Colonic mucosa (tissue), 4 donors: ENCODE measurements at places on chromosomes 13 and 19.

GRCh38 chr19:17515408-17516149 is 4.1 kb downstream of the PGLS start:
- no peak for DNase-seq

DNA sequence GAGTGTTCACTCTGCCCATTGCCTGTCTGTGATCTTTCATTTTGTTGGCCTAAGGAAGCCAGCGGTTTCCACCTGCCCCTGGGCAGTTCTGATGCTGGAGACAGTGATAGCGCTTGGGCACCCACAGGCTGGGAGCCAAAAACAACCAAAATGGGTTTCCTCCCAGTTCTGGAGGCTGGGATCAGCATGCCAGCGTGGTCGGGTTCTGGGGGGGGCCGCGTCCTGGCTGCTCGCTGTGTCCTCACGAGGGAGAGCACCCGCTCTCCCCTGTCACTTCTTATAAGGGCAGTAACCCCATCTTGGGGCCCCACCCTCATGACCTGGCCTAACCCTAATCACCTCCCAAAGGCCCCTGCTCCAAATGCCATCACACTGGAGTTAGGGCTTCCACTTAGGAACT is 67.9 kb downstream of the RAB20 start:
- DNase-seq = no peak

GRCh38 chr13:73610799-73611592 is 523.2 kb downstream of the KLF12 start:
- DNase-seq = no peak

GRCh38 chr19:4066176-4066606 is 508 bp downstream of the ZBTB7A start:
- peak; percentile 71 for DNase-seq

DNA sequence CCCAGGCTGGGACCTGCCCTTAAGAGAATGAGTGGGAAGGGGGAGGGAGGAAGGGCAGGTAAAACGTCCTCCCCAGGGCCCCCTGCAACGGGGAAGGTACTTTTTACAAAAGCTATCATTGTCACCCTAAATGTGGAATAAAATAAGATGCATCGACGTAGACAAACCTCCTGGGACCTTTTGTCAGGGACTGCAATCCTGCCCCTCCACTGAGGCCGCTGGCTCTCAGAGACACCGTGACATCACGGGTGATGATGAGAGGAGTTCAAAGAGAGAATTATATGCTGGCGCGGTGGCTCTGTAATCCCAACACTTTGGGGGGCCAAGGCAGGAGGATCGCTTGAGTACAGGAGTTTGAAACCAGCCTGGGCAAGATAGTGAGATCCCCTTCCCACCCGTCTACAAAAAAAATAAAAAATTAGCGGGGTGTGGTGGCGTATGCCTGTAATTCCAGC is 1.8 kb upstream of the MYBPC2 start:
- no peak for DNase-seq

GRCh38 chr19:12995596-12996405 is 526 bp downstream of the NFIX start:
- DNase-seq = peak; percentile 59

- DNase-seq = no peak
These were observed 771.3 kb upstream of the ARGLU1 start for GRCh38 chr13:107339209-107339608.

DNA sequence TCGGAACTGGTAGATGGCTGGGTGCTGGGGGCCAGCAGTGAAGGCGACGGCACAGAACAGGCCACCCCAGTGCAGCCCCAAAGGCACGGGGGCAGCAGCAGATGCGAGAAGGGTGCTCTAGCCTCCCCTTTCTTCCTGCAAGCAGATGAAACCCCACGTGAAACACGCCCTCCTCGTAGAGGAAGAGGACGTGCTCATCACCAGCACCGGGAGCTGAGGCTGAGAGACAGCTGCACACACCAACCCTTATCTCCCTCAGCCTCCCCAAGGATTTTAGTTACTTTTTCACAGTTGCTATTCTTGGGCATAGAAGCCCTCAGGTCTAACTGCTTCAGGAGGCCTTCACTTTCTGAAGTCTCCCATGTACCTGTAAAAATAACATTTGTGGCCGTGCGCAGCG is 11.9 kb downstream of the ZNF787 start:
- no peak for DNase-seq

DNA sequence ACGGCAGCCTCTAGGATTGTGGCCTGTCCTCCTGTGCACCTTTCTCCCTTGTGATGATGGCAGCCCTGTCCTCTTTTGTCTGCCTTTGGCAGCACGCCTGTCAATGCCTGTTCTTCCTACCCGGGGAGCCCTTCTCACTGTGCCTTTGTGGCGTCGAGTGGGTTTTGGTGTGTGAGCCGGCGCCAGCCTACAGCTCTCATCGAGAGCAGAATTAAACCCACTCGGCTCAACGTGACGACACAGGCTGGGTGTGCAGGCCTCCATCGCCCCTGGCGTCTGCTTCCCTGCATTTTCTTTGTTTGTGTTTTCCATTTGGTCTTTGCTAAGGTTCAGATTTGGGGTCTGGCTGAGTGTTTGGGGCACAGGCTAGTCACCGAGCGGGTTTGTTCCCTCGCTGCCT is 34.4 kb downstream of the AP1M1 start:
- DNase-seq = no peak

GRCh38 chr19:46634045-46634655 is 1.9 kb downstream of the GNG8 start:
- DNase-seq = peak; percentile 97

GRCh38 chr19:50994129-50994528 is 7.3 kb downstream of the KLK8 start:
- DNase-seq = no peak

- DNase-seq = no peak
These were observed 166.9 kb downstream of the DLEU7 start for GRCh38 chr13:50676602-50677001.
